ENCODE measurements at places on chromosomes 2 and 18.

DNA sequence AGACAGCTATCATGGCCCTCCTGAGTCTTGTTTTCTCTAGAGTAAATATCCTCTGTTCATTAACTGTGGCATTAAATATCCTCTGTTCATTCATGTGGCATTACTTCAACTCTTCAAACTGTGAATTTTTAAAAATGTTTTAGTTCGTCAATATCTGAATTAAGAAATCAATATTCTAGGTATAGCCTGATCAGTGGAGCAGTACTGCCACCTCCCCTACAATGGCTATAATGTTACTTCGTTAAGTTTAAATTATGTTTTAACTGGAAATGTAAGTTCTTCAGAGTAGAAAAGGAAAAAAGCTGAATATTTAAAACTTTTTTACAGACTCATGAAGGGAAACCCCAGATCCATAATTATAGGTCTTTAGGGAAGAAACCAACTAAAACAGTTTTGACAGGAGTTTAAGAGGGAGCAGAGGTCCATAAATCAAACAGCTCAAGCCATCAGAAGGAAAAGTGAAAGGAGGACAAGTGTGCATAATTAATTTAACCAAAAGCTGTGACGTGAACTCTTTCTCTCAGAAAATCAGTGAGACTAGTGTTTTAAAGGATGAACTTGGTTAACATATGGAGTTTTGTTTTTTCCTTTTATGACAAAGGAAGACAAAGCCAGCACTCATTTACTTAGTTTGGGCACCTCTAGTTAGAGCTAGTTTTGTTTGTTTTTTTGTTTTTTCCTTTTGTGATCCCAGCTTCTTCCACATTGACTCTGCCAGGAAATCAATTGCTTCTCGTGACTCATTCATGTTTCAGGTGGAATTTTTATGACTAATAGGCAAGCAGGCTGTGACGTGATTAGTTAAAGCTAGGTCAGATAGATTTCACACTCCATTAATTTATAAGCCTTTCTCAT lies 44.9 kb downstream of the RBBP8 start:
- no peak for DNase-seq

GRCh38 chr18:56980151-56980550 lies 166.7 kb upstream of the BOD1L2 start:
- DNase-seq = no peak

DNA sequence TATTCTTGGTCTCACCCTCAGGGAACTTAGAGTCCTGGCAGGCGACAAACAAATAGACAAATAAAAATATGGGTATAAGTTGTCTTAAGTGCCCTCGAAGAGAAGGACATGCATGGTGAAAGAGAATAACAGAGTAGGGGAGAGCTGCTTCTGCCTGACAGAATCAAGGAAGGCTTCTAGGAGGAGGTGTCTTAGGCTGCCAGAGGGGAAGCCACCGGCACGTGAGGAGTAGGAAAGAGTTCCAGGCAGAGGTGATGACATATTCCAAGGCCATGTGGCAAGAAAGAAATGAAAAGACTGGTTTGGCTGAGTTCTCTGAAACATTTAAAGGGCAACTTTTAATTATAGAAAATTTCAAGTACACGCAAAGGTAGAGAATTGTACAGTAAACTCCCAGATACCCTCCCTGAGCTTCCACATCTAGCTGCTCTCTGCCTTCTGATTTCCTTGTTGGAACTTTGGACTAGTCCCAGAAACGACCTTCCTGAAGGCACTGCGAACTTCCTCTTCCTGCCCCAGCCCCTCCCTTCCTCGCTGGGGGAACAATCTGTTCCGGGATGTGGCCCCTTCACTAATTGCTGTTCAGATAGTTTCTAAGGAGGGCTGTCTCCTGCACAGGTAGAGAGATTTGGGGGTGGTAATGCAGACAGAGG lies 91.7 kb downstream of the DYSF start:
- DNase-seq = no peak

GRCh38 chr2:238597638-238598528 lies 171.2 kb downstream of the ASB1 start:
- DNase-seq = no peak

- no peak for DNase-seq
Measured at GRCh38 chr2:30456579-30456978, 9.5 kb downstream of the LCLAT1 start.

GRCh38 chr2:205758051-205758450 lies 75.8 kb downstream of the NRP2 start:
- no peak for DNase-seq

- DNase-seq = peak; percentile 17
Measured at GRCh38 chr2:12493031-12493513, 223.7 kb upstream of the TRIB2 start.

DNA sequence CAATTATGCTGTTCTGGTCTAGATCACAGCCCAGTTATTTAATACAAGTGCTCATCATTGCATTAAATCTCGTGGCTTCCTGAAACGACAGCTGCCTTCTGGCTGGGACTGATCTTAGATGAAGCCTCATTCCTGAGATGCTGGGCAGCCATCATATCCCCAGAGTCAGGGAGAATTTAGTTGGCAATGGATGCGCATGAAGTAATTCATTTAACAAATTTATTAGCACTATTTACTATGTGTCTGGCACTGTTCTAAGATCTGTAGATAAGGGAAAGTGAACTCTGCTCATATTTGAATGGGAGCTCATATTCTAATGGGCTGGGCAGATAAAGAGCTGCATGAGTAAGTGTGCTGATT lies 244.7 kb downstream of the KCNS3 start:
- no peak for DNase-seq

- DNase-seq = no peak
Measured at GRCh38 chr2:73022024-73022568, 49.4 kb downstream of the SFXN5 start.

DNA sequence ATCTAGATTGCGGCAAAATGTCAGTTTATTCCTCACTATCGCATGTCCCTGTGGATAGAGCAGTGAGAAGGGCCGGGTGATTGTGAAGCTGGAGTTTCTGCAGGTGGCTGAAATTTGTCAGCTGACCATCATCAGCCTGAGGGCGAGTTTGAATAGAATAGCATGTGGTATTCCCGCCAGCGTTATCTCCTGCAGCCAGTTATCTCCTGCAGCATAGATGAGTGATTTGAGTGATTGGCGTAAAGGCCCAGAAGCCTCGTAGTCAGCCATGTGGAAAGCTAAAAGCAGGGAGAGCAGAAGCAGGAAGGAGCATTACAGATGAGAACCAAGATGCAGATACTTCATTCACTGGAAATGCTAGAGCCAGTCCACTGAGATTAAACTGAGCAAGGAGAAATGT lies 65.5 kb downstream of the CABLES1 start:
- no peak for DNase-seq

GRCh38 chr18:58866066-58866772 lies 1.5 kb downstream of the ZNF532 start:
- no peak for DNase-seq

- no peak for DNase-seq
Measured at GRCh38 chr18:35153609-35154272, 87.1 kb upstream of the ZNF397 start.

DNA sequence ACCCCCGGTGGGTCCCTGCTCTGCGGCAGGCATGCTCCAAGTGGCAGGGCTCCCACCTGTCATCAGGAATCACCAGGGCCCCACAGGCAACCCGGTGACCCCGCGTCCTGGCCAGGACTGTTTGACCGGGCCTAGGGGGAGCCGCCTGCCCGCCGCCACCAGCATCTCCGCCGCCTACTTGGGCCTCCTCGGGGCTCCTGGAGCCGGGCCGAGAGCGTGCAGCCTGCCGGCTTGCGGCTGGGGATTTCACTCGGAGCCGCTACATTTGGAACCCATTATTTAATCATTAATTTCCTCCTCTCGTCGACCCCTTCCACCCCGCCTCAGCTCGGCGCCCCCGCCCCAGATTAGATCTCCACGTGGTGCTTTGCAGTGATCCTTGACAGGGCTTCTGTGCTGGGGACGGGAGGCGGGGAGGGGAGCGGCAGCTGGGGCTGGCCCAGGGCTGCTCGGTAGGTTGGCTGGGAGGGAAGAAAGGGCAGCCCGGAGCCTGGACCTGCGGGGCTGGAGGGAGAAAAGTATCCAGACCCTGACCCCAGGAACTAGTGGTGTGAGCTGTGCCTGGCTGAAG lies 295.4 kb downstream of the CYP26B1 start:
- DNase-seq = no peak

GRCh38 chr2:200746301-200746700 lies 65.4 kb upstream of the BZW1 start:
- no peak for DNase-seq

GRCh38 chr2:11370377-11371091 lies 26.1 kb upstream of the ROCK2 start:
- no peak for DNase-seq

DNA sequence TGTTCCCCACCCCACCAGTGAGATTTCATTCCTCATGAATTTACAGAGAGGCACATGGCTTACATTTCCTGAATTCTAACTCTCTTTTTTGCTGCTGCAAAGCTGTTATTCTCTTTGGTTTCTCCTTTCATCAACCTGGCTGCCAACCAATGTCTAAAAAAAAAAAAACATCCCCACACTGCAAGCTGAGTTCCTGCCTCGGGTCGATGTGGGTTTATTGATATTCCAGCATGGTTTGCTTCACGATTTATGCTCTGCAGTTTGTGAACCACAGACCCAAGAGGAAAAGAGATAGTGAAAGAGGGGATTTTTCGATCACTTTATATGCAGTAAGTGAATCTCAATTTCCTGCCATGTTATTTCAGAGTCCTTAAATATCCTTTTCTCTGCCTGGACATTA lies 363.6 kb downstream of the LPIN1 start:
- DNase-seq = no peak

Data from stimulated activated CD4-positive, alpha-beta T cell treated with anti-CD3 and anti-CD28 coated beads, TNF-alpha, amount 100 ng/mL, for 1 hour (primary cell).